ELR (cell line): ENCODE measurements at places on chromosomes 3 and 15.
A peak's percentile ranks its signal among the peaks of the same experiment; 100 is the strongest.

- peak; percentile 81 for DNase-seq
Observed at GRCh38 chr3:52153389-52154096, 680 bp downstream of the POC1A start.

DNA sequence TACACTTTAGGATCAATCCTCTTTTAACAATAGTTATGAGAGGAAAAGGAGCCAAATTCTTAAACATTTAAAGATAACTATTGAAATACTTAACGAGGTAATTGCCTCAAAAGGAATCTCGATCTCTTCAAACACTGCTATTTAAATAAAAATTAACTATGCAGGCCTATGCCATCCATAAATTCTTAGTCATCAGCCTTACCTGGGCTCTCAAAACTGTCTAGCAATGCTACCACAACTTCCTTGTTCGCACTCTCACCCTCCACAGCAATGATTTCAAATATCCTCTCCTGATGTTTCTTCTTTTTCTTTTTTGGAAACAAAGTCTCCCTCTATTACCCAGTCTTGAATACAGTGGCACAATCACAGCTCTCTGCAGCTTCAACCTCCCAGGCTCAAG, 12.3 kb downstream of the ETFA start:
- DNase-seq, result no peak

DNA sequence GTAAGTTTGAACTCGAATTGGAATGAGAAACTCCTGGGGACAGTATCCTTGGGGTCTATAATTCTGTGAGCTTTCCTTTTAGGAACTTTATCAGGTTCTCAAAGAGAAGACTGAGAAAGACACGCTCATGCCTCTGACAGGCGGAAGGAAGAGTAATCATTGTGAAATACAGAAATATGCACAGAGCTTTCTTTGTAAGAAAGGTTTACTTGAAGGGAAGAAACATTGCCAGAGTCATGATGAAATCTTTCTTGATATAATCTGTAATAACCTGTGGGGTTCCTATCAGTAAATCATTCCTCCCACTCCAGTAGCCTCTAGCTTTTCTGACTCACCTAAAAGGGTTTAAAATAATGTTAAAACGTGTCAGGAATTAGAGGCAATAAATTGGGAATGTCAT, 83.6 kb upstream of the CCDC39 start:
- DNase-seq, result peak; percentile 5

DNA sequence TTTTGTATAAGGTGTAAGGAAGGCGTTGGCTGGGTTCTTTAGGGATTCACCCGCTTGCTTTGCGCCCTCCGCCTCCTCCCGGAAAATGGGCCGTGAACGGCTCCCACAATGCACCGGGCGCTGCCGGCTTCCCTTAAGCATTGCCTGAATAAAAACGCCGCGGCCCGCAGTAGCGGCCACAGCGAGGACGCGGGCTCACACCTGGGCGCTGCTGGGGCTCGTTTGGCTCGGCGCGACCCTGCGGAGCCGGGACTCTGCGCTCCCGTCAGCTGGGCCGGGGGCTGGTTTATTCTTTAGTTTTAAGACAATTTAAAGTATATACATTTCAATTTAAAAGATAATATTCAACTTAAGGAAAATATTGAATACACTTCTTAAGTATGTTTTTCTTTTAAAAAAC, 343.5 kb upstream of the RGMA start:
- DNase-seq, result no peak

GRCh38 chr3:15331072-15331605, 1.2 kb downstream of the SH3BP5 start:
- DNase-seq, result no peak

GRCh38 chr3:140630366-140630765, 47.5 kb upstream of the TRIM42 start:
- no peak for DNase-seq

- peak; percentile 1 for DNase-seq
Observed at GRCh38 chr3:28109829-28110228, 131.6 kb upstream of the CMC1 start.

GRCh38 chr3:44628716-44629115, 3.9 kb downstream of the ZNF197 start:
- no peak for DNase-seq

GRCh38 chr3:99856437-99857220, 39.0 kb downstream of the CMSS1 start:
- peak; percentile 35 for DNase-seq

DNA sequence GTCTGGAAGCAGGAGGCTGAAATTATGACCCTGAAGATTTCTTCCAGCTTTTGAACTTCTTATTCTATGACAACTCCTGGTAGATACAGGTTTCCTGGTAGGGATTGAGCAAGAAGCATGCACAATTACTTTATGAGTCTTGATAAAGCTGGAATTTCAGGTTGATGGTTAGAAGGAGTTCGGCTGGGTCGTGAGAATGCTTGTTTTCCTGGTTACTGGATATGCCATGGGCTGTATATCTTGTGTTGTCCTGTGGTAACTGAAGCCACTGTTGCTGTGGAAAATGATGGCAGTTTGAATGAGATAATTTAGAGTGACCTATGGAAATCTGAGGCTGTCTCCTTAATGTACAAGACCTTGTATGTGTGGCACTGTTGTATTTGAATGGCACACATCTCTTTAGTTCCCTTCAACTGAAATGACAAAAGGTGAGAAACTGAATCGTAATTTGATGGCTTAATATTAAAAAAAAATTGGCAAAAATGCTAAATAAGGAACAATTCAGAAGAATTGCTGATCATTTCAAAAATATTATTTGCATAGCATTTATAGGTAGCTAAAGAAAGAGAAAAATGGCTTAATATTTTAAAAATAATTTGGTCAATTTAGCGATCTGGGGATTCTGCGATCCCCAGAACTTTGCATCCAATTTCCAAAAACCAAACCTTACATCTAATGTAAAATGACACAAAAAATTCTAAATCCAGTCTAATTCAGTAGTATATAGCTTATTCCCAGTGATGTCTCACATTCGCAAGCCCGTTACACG, 1.1 kb upstream of the UBE2E1 start:
- DNase-seq, result no peak

GRCh38 chr3:121604759-121605158, 11.6 kb downstream of the FBXO40 start:
- DNase-seq, result no peak

DNA sequence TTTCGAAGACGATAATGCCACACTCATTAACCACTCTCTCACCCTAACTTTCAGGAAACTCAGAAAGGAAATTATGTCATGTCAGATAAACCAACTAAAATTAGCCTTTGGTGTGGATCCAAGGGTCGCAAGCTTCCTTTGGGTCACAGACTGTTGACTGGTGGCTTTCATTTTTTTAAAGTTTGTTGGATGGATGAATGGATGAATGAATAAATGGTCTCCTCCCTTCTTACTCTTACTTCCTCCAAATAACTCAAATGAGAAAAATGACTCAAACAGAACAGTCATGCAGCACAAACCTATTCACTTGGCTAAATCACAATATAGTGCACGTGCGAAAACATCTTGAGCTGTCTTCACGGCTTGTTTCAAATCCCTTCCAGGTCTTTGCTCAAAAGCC, 82.9 kb upstream of the HACD2 start:
- DNase-seq, result no peak

DNA sequence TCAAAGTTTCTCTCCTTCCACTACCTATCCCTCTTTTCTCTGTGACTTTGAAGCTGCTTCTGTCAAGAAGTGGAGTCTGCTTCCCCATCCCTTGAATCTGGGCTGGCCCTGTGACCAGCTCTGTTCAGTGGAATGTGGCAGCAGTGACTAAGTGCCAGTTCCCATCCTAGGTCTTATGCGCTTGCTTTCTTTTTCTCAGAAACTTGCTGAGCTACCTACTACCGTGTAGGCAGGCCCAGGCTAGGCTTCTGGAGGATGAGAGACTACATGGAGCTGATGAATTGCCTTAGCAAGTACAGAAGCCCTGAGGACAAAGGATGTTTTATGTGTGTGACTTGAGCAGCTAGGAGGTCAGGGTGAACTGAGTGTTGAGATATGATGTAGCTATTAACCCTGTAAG, 123.2 kb downstream of the PDCD6IP start:
- no peak for DNase-seq

DNA sequence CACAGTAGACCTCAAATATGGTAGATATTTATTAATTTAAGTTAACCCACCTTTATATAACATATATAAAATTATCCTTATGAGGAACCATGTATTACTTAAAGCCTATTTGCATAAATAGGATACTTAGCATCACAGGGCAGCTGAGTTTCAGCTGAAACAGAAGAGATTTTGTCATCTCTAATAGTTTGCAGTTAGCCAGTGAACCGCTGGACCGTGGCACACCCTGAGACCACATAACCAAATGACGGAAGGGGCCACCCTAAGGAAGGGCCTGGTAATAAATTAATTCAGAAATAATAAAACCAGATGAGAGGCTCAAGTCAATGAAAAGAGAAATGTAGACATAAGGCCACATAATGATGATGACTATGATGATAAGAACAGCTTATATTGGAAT, 107.7 kb downstream of the MYO5A start:
- no peak for DNase-seq

DNA sequence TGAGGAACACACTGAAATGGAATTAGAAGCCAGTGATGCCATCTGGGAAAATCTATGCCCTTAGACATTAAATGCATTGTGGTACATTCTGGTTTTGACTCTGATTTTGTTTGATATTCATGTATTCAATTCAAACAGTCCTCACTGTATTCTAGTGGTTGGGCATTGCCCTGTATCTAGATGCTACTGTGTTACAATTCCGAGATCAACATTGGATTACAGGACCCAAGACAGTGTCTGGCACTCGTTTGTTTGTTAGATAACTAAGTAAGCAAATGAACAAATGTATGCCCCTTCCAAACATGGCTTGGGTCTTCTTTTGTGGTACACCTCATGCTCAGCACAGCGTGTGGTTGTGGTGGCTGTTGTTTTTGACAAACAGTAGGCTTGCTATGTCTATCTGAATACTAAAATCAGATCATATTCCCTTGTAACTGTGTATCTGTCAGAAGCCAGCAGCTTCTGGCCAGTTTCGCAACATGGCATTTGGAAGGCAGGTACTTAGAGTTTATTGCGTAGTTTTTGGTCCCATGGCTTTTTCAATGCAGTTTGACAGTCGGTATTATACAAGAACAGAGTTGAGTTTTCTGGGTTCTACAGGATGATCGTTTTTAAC, 5.7 kb downstream of the FILIP1L start:
- DNase-seq, result no peak

GRCh38 chr3:5767304-5767703, 579.8 kb downstream of the EDEM1 start:
- no peak for DNase-seq

DNA sequence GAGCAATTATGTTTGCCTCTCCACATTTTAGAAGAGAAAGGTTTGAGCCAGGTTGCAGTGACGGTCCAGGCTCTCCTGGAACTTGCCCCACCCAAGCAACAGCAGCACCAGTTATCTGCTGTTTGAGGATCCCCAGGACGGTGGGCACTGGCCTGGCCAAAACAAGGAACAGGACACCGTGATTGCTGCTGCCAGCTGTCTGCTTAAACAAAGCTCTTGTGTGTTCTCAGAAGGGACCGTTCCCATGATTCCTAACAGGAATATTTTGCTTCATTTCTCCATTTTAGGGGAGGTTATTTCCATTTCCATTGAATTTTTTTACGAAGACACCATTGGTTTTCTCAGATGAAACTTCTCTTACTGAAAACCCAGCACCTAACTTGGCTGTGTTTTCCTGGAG, 66.4 kb upstream of the RPL35A start:
- DNase-seq, result no peak

DNA sequence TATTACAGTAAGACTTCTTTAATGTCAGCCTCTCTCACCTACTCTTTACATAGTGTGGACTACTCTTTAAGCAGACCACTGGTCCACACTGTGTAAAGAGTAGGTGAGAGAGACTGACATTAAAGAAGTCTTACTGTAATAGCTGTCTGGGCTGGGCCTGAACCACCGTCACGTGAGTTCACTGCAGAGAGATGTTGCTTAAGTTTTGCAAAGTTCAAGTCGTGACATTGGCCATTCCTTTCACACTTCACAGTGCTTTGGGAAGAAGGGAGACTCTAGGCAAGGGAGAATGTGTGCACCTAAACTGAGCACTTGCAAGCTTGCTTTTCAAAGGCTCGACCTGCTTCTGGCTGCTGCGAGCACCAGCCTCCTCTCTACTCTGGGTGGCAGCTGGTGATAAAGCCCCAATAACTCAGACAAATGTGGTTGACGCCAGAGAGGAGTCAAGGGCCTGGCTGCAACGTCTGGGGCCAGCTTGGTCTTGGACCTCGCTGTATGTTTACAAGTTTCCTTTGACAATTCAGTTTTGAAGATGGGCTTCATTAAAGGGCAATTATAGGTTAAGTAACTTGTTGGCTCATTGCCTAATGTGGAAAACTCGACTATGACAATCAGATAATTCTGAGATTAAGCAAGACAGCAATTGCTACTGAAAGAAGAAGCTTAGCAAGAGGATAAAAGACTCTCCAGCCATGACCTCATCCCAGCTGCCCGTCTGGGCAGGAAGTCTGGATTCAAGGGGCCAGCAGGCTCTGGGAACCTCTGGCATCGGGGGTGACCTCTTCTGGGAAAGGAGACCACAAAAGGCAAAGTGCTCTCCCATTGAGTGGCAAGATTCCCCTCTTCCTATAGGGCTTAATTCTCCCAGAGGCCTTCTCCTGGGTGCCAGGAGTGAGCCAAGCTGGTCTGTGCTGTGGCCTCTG, 242.1 kb upstream of the TLE3 start:
- DNase-seq, result no peak

DNA sequence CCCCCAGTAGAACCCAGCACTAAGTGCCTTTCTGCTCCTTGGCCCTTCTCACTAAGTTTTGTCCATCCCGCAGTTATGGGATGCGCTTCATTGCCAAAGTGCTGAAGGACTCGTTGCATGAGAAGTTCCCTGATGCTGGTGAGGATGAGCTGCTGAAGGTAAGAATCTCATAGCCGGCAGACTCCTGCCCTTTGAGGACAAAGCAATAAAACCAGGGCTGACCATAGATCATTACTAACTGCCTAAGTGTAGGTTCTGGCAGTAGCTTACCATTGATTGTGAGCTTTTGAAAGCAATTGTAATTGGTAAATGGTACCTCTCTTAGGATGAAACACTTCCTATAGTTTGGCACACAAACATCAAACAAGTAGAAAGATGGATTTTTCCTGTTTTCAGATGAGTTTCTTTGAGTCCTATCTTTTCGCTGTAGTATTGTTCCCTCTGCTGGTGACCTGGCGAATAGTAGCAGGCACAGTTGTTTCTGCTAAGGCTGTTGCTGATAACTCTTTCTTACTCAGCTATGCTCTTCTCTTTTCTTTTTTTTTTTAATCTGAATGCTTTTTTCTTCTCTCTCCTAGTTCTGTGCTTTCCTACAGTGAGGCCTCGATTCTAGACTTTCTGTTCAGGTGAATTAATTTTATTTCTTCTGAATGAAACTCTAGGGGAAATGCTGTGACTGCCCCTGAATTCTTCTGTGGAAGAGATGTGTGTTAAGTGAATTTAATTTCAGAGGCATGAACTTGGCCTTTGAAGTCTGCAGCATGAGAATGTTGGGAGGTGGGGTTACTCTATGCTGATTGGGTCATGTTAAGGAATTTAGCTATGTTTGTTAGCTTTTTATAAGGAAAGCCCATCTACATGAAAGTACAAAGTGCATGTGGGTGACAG, 47.4 kb upstream of the CRTC3 start:
- DNase-seq, result peak; percentile 68

DNA sequence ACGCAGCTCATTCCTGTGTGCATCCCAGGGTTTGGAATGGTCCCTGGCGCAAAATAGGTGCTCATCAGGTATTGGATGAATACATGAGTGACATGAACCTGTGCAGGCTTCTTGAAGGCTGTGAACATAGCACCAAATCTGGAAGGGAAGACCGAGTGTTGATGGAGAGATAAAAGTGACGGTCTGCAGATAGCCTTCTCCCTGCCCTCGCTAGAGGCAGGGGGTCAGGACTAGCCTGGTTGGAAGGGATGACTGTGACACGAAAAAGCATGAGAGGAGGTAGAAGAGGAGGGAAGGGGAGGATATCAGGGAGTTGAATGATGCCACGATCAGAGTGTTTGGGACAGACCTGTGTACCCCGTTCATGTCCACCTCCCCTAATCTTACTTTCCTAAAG, 267.1 kb downstream of the XXYLT1 start:
- DNase-seq, result no peak
